Lung (tissue), 17 donors: ENCODE measurements at places on chromosomes 16 and 17. TPM values are rescaled to one million over a fixed set of nuclear protein-coding genes. Genes with fewer than 3 reads are reported as not detected.

The SLC13A5 gene
- polyA plus RNA-seq = not detected

The PRR29 gene
- polyA plus RNA-seq = 8.0 TPM

The NRN1L gene
- 1.1 TPM for polyA plus RNA-seq

The IL34 gene
- 1.5 TPM for polyA plus RNA-seq

The TBC1D10B gene
- 27.8 TPM for polyA plus RNA-seq
